ENCODE measurements at places on chromosomes 6 and 20.

- no peak for DNase-seq
Observed at GRCh38 chr6:33702345-33702977, 9.0 kb downstream of the UQCC2 start.

GRCh38 chr20:63891061-63892002, 3.6 kb upstream of the DNAJC5 start:
- no peak for DNase-seq

- DNase-seq, result no peak
Observed at GRCh38 chr6:54087721-54088120, 23.5 kb upstream of the MLIP start.

DNA sequence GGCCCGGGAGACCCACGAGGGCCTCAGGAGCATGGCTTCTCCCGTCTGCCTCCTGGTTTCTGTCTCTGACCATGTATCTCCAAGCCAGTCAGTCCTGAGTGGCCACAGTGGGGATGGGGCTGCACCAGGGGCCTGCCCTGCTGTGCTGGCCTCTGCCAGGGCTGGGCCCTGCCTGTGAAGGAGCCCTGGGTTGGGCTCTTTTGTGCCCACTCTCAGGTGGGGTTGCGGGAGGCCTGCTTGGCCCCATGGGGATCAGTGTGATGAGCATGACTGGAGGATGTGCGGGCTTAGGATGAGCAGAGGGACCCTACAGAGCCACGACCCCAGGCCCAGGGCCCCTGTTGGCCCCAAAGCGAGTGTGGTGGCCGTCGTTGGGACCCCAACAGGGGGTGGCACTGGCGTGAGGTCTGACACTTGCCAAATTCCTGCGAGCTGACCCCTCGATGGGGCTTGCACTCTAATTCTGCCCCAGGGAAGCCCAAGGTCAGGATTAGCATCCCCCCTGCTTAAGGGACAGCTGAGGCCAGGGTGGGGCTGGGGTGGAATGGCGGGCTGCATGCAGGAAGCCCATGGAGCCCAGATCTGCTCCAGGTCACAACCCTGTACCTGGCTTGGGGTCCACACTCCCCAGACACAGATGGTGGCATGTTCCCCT, 90.0 kb upstream of the BHLHE23 start:
- no peak for DNase-seq

- DNase-seq, result no peak
Observed at GRCh38 chr6:96466147-96466863, 55.3 kb upstream of the UFL1 start.

Measured in colonic mucosa (tissue), 4 donors.